ENCODE measurements at places on chromosomes 6 and 20. TPM values are rescaled to one million over a fixed set of nuclear protein-coding genes. Genes with fewer than 3 reads are reported as not detected.

Gene CD164
- total RNA-seq, result 181 TPM

Gene VSTM2L
- 0.53 TPM for total RNA-seq

Gene PGBD1
- 4.1 TPM for total RNA-seq

Gene PTCRA
- total RNA-seq, result not detected

Gene PAX1
- total RNA-seq, result not detected

Gene SLCO4A1
- 0.53 TPM for total RNA-seq

Gene SNAP25
- 0.40 TPM for total RNA-seq

Gene APCDD1L
- 2.4 TPM for total RNA-seq

Gene PXDC1
- total RNA-seq, result 49.0 TPM

Gene PSORS1C2
- not detected for total RNA-seq

Gene C6orf118
- total RNA-seq, result not detected

Gene FILIP1
- 7.3 TPM for total RNA-seq

Gene SLC22A7
- total RNA-seq, result not detected

Gene EYS
- total RNA-seq, result under 0.01 TPM

Gene TRIM10
- 0.13 TPM for total RNA-seq

Gene MYMX
- total RNA-seq, result not detected

Gene OR2H1
- not detected for total RNA-seq

Gene C20orf141
- total RNA-seq, result not detected

Gene MROH8
- 1.6 TPM for total RNA-seq

Gene MUC22
- total RNA-seq, result not detected

Gene PRDM1
- 0.40 TPM for total RNA-seq

Gene DEFB124
- total RNA-seq, result not detected

Gene MAS1
- total RNA-seq, result under 0.01 TPM

Gene PNPLA1
- not detected for total RNA-seq

Gene EEF1A2
- total RNA-seq, result 0.06 TPM

Gene SAMD5
- 0.26 TPM for total RNA-seq
